Renal cortex interstitium (tissue), 15 donors: ENCODE measurements at places on chromosomes 3 and 15.

- DNase-seq, result peak; percentile 15
Measured at GRCh38 chr3:74267588-74268184, 346.8 kb downstream of the CNTN3 start.

DNA sequence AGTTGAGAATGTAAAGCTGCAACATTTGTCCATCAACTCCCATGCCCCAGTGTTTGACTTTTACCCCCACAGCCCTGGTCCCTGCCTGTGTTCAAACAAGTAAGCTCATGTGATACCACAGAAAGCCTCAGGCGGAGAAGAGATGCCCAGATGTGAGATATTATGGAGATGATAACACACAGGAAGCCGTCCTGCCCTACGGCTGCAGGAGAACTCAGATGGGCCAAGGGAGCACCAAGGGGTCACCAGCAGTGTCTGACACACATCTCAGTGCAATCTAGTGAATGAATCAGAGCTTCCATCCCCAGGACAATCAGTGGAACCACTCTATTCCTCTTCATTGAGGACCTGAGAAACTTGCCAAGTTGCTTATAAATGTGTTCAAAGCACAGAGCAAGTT, 14.0 kb upstream of the SPINK8 start:
- DNase-seq, result no peak

GRCh38 chr3:127702151-127702578, 29.4 kb downstream of the ABTB1 start:
- DNase-seq, result no peak

- no peak for DNase-seq
Measured at GRCh38 chr15:87829332-87830050, 427.0 kb downstream of the NTRK3 start.
